ENCODE measurements at places on chromosomes 5 and 9. TPM values are rescaled to one million over a fixed set of nuclear protein-coding genes. Genes with fewer than 3 reads are reported as not detected.

CYLC2 gene
- not detected for total RNA-seq

RAB24 gene
- 18.8 TPM for total RNA-seq

AGXT2 gene
- not detected for total RNA-seq

MED27 gene
- total RNA-seq = 32.7 TPM

SLC22A4 gene
- total RNA-seq = 0.60 TPM

PRDM9 gene
- not detected for total RNA-seq

Data from H1 (cell line).